ENCODE measurements at places on chromosomes 11 and 22.
A peak's percentile ranks its signal among the peaks of the same experiment; 100 is the strongest.

- DNase-seq: no peak
Measured at GRCh38 chr11:11427140-11427539, 74.1 kb upstream of the CSNK2A3 start.

DNA sequence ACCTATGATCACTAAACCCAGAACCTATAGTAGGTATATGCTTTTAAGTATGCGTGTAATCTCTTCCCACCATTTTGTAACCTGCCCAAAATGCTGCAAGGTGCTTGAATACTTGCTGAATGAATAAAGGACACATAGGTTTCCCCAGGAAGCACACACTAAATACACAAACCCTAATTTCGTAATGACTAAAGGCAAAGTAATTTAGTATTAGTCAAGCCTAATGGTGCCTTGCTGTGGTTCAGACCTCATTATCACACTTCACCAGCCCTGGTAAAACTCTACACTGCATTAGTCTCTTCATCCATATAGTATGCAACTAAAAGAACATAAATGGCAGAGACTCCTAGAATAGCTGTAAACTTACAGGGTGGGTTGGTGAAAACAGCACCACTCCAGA, 289.0 kb upstream of the PITPNB start:
- DNase-seq: peak; percentile 40

- DNase-seq: no peak
Measured at GRCh38 chr22:47632701-47633100, 870.3 kb downstream of the TBC1D22A start.

DNA sequence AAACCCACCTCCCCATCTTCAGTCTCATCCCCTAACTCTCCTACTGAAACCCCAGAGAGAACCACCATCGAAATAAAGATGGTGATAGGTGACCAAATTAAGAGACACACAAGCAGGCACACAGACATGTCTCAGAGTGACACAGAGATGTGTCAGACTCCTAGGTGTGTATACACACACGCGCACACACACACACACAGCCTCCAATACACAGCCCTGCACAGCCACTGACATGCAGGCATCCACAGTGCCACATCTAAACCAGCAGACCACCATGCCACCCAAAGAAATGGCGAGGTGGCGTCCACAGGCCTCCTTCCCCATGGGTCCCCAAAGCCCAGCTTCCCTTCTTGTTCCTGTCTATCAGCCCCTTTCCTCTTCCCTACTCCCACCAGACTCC, 27.4 kb downstream of the NRXN2 start:
- DNase-seq: no peak

GRCh38 chr22:48112687-48113521, 1350.5 kb downstream of the TBC1D22A start:
- DNase-seq: no peak

DNA sequence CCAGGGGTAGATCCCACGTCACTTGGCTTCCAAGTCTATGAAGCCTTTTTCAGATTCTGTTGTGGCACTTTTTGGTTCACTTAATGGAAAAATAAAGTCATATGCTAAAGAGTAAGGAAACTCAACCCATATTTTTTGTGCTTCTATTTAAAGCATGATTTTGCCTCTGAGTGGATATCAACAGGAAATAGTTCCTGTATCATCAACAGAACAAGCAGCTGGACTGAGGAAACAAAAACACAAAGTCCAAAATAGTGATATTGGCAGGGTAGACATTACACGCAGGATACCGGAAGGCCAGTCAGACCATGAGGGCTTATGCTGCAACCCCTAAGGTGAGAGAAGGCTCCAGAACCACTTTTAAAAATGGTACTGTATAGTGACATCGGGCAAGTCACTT, 248.3 kb upstream of the ANO5 start:
- DNase-seq: no peak

- no peak for DNase-seq
Measured at GRCh38 chr11:117412653-117413275, 85.1 kb downstream of the CEP164 start.

- DNase-seq: no peak
Measured at GRCh38 chr11:102328748-102329147, 11.5 kb downstream of the BIRC3 start.

GRCh38 chr11:45106440-45106839, 40.0 kb upstream of the PRDM11 start:
- DNase-seq: no peak
